ENCODE measurements at places on chromosomes 12 and 14.

- DNase-seq, result no peak
Measured at GRCh38 chr12:105030820-105031807, 45.0 kb downstream of the NOPCHAP1 start.

DNA sequence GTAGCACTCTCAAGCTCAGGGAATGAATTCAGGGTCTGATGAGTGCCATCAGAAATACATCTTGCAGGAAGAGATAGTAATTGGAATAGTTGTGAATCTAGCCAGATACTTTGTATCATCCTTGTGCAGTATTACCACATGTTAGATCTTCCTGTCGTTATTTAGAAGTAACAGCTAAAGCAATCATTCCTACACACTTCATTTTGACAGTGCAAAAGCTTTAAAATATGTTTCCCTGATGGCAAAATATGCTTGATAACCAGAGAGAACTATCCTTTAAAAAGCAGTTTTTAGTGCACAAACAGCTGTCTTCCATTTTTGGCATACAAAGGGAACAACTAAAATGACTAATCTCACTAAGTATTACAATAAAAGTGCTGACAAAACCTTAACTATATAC is 149.5 kb upstream of the SLC38A2 start:
- DNase-seq, result no peak

DNA sequence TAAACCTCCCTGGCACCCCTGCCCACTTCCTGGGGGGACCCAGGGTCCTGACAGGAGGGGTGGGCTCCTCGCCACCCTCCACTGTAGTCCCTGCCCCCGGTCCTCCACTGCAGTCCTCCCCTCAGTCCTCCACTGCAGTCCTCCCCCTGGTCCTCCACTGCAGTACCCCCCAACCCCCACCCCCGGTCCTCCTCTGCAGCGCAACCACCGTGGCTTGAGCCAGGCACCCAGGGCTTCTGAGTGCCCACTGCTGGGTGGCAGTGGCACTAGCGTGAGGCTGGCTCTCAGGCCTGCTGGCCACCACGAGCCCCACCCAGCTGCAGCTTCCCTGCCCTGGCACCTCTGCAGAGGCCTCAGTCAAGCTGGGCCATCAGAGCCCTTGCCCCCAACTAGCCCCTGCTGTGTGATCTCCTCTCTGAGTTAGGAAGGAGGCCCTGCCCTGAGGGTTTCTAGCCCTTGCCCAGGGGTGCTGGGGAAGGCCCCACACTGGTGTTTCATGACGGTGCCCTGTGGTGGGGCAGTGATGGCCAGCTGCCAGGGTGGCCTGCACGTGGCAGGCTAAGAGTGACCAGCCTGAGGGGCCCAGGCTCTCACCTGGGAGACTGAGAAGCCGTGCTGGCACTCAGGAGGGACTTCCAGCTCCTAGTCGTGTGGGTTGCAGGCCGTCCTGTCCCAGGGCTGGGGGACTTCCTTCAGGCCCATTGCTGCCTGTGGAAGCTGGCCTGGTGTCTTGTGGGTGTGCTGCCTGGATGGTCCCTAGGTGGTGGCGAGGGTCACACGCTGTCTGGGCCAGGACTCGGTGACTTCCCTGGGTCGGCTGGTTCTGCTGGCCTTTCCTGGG is 9.7 kb downstream of the CEP170B start:
- DNase-seq, result no peak

DNA sequence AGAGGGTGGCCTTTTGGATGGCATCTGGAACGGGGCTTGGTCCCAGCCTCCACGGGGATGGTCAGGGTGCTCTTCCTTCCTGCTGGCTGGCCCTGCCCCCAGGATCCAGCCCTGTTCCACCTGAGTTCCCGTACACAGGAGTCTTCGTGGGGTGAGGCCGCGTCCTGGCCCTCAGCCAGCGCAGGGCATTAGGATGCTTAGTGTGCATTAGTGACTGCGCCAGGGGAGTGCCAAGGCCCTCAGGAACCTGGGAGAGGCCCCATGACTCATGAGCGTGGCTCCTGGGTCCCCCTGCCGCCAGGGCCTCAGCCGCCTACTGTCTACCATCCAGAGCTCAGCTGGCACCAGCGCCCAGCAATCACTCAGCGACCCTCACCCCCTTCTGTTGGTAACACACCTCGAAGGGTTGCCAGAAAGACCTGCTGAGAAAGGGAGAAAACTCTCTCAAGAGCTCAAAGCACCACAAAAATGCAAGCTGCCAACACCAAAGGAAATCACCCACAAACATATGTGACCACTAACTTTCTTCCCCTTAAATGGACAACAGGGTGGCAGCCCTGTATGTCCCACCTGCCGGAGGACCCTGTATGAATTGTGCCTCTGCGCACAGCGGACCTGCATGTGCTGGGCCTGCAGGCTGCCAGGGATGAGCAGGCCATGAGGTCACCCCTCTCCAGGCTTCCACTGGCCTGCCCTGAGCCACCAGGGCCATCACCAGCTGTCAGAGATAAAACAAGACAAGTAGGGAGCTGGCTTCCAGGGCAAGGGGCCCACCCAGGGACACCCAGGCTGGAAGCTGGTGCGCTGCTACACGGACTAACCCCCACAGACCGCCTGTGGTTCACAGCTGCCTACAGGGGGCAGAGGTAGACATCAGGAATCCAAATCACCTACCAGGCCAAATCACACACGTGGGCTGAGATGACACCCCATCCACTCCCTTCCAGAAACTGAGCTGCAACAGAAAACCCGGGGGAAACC is 28.7 kb downstream of the CCDC85C start:
- no peak for DNase-seq

- DNase-seq, result no peak
Measured at GRCh38 chr14:79551523-79551922, 659.8 kb downstream of the DIO2 start.

DNA sequence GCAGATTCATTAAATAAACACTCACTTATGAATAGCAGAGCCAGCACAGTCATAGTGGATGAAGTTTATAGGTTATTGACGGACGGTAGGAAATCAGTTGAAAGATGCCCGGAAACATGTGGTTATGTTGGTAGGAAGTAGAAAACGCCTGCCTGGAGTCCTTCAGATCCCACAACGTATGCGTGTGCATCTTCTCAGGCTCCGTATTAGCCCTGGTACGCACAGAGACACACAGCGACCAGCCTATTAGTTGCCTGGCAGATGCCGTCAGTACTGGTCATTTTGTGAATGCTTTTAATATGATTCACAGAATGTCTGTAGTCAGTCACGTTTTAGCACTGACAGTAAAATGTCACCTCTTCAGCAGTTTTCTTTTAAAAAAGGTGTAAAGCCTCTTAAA is 196.4 kb downstream of the RGS6 start:
- DNase-seq, result no peak

- no peak for DNase-seq
Measured at GRCh38 chr12:89622115-89622514, 86.5 kb downstream of the ATP2B1 start.

DNA sequence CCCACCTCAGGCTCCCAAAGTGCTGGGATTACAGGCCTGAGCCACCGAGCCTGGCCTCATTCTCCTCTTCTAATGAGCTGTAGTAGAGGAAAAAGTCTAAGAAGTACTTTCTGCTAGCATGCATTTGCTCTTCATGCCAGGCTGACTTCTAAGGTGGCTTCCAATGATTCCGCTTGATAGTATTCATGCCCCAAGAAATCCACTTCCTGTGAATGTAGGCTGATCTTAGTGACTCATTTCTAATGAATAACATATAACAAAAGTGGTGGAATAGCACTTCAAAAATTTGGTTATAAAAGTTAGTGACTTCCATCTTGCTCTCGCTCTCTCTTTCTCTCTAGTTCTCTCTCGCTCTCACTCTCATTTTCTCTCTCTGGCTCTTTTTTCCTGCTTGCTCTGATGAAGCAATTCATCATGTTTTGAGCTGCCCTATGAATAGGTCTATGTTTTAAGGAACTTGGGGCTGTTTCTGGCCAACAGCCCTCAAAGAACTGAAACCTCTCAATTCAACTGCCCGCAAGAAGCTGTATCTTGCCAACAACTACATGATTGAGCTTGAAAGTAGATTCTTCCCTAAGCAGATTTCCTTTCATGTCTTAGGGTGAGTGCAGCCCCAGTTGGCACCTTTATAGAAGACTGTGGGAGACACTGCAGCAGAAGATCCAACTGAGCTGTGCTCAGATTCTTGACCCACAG is 282.9 kb downstream of the RMST start:
- DNase-seq, result no peak

DNA sequence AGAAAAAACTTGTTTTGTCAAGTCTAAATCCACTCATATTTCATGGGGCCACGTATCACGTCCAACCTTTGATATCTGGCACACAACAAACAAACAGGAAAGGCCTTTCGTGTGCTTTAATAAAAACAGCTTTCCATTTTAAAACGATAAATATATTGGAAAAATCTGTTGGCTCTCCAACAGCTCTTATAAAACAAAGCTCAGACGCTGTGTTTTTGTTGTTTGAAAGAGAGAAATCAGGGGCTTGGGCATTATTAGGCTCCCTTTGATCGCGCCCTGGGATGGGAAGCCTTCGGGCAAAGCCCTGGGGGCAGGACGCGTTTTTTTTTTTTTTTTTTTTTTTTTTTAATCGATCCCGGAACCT is 429 bp upstream of the PLEKHA5 start:
- DNase-seq, result no peak

DNA sequence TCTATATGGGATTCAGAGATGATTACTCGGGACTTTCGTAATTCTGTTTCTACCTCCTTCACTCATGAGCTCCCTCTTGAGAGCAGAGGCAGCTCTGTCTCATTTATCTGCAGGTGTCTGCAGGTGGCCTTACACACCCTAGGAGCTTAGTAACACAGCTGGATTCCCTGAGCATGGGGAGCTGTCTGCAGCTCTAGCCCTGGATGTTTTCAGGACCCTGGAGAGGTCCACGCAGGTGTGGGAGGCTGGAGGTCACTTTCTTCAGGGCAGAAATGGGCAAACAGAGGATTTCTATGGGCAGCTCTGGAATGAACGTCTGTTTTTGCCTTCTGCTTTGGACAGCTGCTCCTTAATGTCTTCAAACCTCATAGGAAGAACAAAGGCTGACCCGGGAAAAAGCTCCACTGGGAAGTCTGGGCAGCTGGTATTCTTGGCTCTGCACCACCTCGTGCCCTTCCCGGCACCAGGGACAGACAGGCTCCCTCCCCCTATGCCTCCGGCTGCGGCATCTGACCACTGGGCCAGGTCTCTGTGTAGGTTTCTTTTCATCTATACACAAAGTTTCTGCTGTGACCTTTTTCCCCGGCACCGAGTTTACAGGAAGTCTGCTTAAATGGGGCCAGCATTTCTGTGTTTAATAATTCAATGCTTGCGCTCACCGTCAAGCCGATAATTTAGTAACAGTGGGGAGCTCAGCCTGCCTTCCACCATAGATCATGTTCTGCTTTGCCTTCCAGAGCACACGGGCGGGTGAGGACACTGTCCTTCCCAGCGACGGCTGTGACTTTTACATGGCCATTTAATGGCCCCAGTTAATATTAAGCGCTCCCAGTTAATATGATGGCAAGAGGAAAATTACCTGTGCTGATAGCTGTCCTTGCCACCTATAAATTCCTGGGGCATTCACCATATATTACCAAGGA is 320.2 kb upstream of the SFSWAP start:
- peak; percentile 2 for DNase-seq

- DNase-seq, result no peak
Measured at GRCh38 chr12:18837025-18837424, 99.1 kb downstream of the CAPZA3 start.

GRCh38 chr12:83904175-83904574 is 1008.4 kb downstream of the SLC6A15 start:
- DNase-seq, result no peak

GRCh38 chr12:46627686-46628085 is 198.1 kb downstream of the SLC38A4 start:
- no peak for DNase-seq

DNA sequence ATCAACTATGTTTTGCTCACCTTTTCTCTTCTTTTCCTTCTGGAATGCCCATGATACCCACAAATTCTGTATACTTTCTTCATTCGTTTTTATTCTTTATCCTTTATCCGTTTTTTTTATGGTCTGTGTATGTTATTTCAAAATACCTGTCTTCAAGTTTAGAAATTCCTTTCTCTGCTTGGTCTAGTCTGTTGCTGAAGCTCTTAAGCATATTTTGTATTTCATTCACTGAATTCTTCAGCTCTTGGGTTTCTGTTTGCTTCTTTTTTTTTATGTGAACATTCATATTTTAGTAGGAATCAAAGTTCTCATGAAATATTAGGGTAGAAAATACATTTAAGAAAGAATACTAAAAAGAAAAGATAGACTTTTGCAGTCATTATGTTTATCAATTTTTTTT is 22.7 kb upstream of the GTF2A1 start:
- DNase-seq, result no peak

GRCh38 chr14:99721792-99722516 is 37.9 kb downstream of the CYP46A1 start:
- DNase-seq, result no peak

DNA sequence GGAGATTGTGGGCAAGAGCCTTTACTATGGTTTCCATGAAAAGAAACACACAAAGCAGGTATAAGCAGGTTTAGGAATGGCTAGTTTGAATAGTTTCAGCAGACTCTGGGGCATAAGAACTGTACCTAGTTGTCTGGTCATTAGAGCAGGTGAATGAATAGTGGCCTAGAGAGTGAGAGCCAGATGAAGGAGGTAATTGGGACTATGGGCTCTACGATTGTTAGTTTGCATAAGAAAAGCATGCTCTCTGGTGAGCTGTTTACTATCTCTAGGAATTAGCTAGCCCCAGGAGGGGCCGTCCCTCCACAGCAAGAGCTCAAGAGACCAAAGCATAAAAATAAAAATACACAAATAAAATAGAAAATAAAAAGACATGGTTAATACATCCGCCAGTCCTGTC is 397.5 kb upstream of the GARIN6 start:
- DNase-seq, result no peak

DNA sequence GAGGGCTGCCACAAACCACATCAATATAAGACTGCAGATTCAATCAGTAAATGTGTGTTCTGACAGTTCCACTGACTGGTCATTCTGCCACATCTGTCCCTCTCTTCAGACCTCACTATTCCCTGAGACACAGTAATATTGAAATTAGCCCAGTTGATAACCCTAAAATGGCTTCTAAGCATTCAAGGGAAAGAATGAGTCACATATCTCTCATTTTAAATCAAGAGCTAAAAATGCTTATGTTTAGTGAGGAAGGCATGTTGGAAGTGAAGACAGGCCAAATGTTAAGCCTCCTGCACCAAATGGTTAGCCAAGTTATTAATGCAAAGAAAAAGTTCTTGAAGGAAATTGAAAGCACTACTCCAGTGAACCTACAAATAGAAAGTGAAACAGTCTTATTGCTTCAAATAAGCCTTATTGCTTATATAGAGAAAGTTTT is 24.5 kb upstream of the KIF21A start:
- no peak for DNase-seq

GRCh38 chr12:104986022-104986941 is at the start of gene NOPCHAP1:
NOPCHAP1 (plus strand) TSS chr12:104986316; CDS start chr12:104986353, 37 bp downstream.
- DNase-seq, result peak; percentile 40

- no peak for DNase-seq
Measured at GRCh38 chr14:102911541-102911951, 10.9 kb upstream of the AMN start.

Data from forelimb muscle (tissue), 1 donor.